H1 (cell line): ENCODE measurements at places on chromosomes 3 and 15. TPM values are rescaled to one million over a fixed set of nuclear protein-coding genes. Genes with fewer than 3 reads are reported as not detected.

GRCh38 chr15:79978260-79978654 is 7.3 kb upstream of the BCL2A1 start:
- no peak for DNase-seq

Gene EIF4G1
- 318 and 421 TPM in 2 replicates for polyA plus RNA-seq

GRCh38 chr15:57503911-57504598 is 87.6 kb upstream of the MYZAP start:
- no peak for DNase-seq

Gene BFSP2
- not detected in 2 replicates for polyA plus RNA-seq

DNA sequence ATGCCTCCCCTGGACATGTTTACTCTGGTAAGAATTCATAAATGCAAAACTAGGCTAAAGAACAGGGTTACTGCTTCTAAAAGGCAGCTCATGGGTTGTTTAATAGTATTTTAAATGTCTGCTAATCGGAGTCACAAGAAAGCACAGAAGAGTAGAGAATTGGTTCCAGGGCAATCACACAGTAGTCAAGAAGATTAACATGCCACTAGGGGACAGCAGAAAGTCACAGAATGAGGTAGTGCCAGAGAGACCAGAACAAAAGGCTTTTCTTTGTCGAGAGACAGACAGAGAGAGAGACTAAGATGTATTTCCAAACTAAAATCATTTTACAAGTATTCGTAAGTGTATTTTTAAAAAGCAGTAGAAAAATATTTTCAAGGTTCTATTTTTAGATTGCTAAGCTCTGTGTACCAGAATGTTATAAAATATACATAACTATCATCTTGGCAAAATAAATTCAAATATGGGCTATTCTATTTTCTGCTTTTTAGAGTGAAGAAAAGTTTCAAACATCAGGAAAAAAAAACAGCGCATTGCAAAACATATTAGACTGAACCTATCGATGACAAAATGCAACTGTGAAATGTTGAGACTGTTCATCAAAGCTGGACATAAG is 78.3 kb upstream of the CDIN1 start:
- no peak for DNase-seq

DNA sequence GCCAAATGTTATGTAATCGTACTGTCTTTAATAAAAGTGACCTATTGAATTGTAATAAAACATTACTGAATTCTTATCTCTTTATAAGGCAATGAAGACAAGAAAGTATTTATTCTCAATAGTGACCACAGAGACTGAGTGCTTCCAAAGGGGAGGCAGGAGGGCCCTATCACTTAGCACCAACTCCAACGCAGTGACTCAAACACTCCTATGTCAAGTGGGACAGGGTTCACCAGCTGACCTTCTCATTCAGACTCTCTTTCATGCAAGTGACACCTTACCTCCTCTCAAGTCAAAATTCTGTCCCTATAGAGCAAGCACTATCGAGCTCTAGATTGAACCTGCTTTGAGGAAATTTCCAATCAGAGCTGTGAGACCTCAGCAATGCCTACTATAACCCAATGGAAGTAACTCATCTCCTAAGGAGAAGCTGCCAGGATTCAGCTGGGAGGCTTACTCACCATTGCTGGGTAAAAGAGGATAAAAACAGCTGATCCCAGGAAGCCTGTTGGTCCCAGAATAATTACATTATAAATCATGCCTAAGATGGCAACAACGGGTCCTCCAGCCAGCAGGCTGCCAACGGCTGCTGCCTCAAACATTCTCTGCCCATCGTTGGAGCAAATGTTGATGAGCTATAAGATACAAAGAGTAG is 35.6 kb downstream of the ABCC5 start:
- DNase-seq, result no peak

Gene GOLGA8H
- polyA plus RNA-seq, result 0.26 and 0.49 TPM in 2 replicates

Gene KBTBD12
- polyA plus RNA-seq, result 0.20 and 0.33 TPM in 2 replicates

- DNase-seq, result no peak
Observed at GRCh38 chr3:71042759-71043158, 540.8 kb downstream of the FOXP1 start.

Gene UBAP1L
- 0.67 and 1.3 TPM in 2 replicates for polyA plus RNA-seq

Gene WDR73
- 21.4 and 22.7 TPM in 2 replicates for polyA plus RNA-seq

Gene LRTM1
- polyA plus RNA-seq, result not detected in 2 replicates

- no peak for DNase-seq
Observed at GRCh38 chr3:52243791-52244628, 1.5 kb upstream of the PPM1M start.

DNA sequence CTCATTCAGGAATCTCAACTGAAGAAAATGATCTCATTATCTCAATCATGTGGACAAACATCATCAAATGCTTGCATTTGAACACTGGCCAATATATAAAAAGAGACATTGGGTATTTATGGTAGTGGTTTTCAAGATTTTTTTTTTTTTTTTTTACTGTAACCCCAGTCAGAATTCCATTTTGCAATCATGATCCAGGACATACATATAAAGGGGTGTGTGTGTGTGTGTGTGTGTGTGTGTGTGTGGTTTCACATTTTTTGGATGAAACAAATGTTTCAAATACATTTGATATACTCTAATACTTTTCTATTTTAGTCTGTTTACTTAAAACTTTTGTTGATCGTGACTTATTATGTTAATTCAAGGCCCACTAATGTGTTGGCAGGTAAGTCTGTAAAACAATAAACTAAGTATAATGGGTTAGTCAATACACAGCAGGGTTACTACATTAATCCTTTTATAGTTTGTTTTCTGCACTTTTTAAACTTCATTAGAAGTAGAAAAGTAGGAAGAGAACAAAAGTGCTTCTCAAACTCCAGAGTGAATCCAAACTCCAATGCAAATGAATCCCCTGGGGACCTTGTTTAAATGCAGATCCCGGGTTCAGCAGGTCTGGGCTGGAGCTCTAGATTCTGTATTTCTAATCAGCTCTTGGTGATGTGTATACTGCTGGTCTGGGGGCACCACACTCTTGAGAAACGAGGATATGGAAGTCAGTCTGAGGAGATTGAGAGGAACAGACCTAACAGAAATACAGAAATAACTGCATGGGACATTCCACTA is 17.6 kb downstream of the THRB start:
- DNase-seq, result no peak

DNA sequence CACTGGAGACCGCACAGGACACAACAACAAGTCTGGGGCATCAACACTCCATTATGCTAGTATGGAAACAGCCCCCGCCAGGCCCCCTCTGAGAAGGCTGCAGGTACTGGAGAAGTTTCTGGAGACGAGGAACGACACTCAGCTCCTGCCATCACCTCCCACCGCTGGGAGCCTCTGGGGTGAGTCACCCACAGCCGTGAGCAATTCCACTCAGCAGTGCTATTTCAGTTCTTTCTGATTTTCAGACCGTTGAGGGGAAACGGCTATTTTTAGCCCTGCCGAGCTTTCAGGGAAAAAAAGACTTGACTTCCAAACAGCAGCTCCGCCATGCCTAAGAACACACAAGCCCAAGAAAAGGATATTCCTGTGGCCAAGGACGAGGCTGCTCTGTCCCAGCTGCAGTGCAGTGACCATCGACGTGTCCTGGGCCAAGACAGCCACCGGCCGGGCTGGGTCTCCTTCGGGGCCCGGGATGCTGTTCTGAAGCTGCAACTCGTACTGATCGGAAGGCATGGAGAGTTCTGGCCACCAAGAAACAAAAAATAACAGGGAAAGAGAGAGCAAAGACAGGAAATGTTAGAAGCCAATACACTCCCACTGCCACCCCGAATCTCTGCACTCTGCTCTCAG is 40.8 kb downstream of the NUP210 start:
- no peak for DNase-seq

DNA sequence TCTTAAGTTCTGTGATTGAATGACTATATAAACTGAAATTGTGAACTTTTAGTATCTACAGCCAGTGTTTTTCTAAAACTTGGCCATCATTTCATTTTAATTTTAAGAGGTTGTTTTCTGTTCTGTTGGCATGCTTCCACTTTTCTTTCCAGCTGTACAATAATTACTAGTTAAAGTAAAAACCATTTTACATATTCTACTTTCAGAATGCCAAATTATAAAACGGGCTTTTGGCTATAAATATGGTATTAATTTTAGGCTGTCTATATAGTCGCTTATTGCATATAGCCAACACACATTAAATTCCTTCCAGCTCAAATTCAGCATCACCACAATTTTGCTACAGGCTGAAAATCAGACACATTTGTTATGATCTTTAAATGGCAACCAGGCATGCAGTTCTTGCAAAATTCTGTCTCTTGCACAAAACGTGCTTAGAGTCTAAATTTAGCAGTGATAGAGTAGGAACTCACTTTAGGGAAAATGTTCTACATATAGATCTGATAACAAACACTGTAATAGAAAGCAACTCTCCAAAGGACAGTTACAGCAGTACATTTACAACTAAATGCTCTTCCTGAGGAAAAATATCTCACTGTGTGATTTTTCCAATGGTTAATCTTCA is 81.1 kb downstream of the BTD start:
- DNase-seq, result no peak

Gene ANKRD63
- 0.16 and 0.18 TPM in 2 replicates for polyA plus RNA-seq

Gene CA12
- 4.7 and 4.9 TPM in 2 replicates for polyA plus RNA-seq

GRCh38 chr15:69435985-69436384 is 16.6 kb upstream of the RPLP1 start:
- DNase-seq, result no peak
